Smooth muscle cell of the pulmonary artery (primary cell): ENCODE measurements at places on chromosomes 1 and 21. TPM values are rescaled to one million over a fixed set of nuclear protein-coding genes. Genes with fewer than 3 reads are reported as not detected.

The DESI2 gene
- 34.6 and 42.4 TPM in 2 replicates for total RNA-seq

The AGT gene
- 0.86 and 2.7 TPM in 2 replicates for total RNA-seq

The CFAP107 gene
- total RNA-seq, result not detected in 2 replicates

The ID3 gene
- total RNA-seq, result 104 and 205 TPM in 2 replicates

The ALX3 gene
- not detected in 2 replicates for total RNA-seq

The KRTAP12-1 gene
- not detected in 2 replicates for total RNA-seq

The CFHR5 gene
- total RNA-seq, result not detected in 2 replicates

The CCDC181 gene
- 0.53 and 0.85 TPM in 2 replicates for total RNA-seq

The CCDC185 gene
- not detected in 2 replicates for total RNA-seq

The OR2M3 gene
- not detected in 2 replicates for total RNA-seq

The SHE gene
- total RNA-seq, result 0.07 TPM in 2 replicates

The VAMP4 gene
- total RNA-seq, result 6.6 and 10.0 TPM in 2 replicates

The MRPS21 gene
- 31.5 and 32.2 TPM in 2 replicates for total RNA-seq

The CD101 gene
- 0.36 and 0.59 TPM in 2 replicates for total RNA-seq

The CENPL gene
- total RNA-seq, result 9.5 and 12.5 TPM in 2 replicates

The IL24 gene
- not detected in 2 replicates for total RNA-seq

The COL11A1 gene
- 1.2 and 2.5 TPM in 2 replicates for total RNA-seq

The ILDR2 gene
- total RNA-seq, result 0.13 TPM in 1 of 2 replicates, not detected in the other

The OR2T29 gene
- total RNA-seq, result not detected in 2 replicates

The KRTAP11-1 gene
- not detected in 2 replicates for total RNA-seq

The FCRL1 gene
- total RNA-seq, result not detected in 2 replicates

The PTGFRN gene
- total RNA-seq, result 66.7 and 108 TPM in 2 replicates

The PLD5 gene
- 0.07 TPM in 1 of 2 replicates, not detected in the other for total RNA-seq

The CLCA4 gene
- total RNA-seq, result not detected in 2 replicates

The UHMK1 gene
- 61.4 and 63.7 TPM in 2 replicates for total RNA-seq

The TSPAN2 gene
- 0.07 and 0.30 TPM in 2 replicates for total RNA-seq

The PDZK1IP1 gene
- 0.26 and 2.0 TPM in 2 replicates for total RNA-seq

The TMEM52 gene
- 0.20 and 0.43 TPM in 2 replicates for total RNA-seq

The WDR47 gene
- total RNA-seq, result 20.7 and 22.1 TPM in 2 replicates

The GJA9 gene
- total RNA-seq, result 0.07 TPM in 1 of 2 replicates, not detected in the other

The USP1 gene
- total RNA-seq, result 12.6 and 16.0 TPM in 2 replicates

The CXADR gene
- total RNA-seq, result 0.91 and 2.2 TPM in 2 replicates

The PCP4L1 gene
- 0.26 TPM in 1 of 2 replicates, not detected in the other for total RNA-seq

The PCAT6 gene
- 0.85 and 1.7 TPM in 2 replicates for total RNA-seq

The UTS2 gene
- not detected in 2 replicates for total RNA-seq

The LRRC38 gene
- 0.07 TPM in 1 of 2 replicates, not detected in the other for total RNA-seq

The SPRR2F gene
- total RNA-seq, result not detected in 2 replicates
